Left lung (tissue), 14 donors: ENCODE measurements at places on chromosomes 16 and 17. TPM values are rescaled to one million over a fixed set of nuclear protein-coding genes. Genes with fewer than 3 reads are reported as not detected.
A peak's percentile ranks its signal among the peaks of the same experiment; 100 is the strongest.

DNA sequence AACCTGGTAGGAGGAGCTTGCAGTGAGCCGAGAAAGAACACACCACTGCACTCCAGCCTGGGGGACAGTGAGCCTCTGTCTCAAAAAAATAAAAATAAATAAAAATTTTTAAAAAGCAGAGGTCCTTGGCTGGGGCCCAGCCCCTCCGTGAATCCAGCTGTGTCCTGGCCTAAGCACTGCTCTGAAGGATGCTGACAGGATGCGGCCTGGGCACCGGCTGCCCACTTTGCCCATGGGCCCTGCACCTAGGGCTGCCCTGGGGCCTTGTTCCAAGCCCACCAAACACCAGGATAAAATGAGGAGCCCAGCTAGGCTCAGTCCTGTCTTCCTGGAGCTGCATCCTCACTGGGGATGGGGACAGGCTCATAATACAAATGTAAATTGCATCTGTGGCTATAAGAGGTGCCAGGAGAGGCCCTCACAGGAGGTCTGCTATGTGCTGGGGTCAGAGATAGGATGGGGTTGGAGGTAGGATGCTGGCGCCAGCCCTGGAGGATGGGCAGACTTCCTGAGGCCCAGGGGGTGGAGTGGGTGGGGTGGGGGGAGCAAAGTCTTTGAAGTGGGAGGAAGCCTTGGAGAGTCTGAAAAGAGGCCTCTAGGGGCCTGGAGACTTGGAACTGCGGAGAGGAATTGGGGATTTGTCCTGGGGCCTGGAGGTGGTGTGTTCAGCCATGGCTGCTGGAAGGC lies 6.2 kb downstream of the C16orf89 start:
- no peaks in the 10 kb centered on the region for H3K27me3 ChIP-seq
- DNase-seq = no peak
- no peaks in the 10 kb centered on the region for H3K4me1 ChIP-seq
- no peak overlapping the region for H3K4me3 ChIP-seq

- no peak for DNase-seq
- no peak overlapping the region for H3K4me3 ChIP-seq
- H3K27me3 ChIP-seq = no peaks in the 10 kb centered on the region
- H3K4me1 ChIP-seq = no peaks in the 10 kb centered on the region
- H3K36me3 ChIP-seq = no peaks in the 10 kb centered on the region
- no peak overlapping the region for H3K27ac ChIP-seq
These were observed 155.2 kb upstream of the C17orf78 start for GRCh38 chr17:37220607-37220953.

DNA sequence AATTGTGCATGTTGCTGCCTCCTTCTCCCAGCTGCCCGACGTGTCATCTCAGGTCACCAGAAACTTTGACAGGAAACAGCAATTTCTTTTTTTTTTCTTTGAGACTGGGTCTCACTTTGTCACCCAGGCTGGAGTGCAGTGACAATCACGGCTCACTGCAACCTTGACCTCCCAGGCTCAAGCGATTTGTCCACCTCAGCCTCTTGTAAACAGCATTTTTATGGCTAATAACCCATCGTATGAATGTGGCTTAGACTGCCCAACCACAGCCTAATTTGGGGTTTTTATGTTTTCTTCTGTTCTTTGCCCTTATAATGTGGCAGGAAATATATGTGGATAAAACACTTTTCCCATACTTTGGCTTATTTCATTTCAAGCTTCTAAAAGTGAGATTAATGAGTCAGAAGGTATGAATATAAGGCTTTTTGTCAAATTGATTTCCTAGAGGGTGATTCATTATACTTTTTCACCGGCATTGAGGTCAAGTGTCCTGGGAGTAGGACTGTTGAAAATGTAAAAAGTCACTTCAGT lies 31.0 kb upstream of the SLC5A10 start:
- H3K27me3 ChIP-seq = no peaks in the 10 kb centered on the region
- peaks cover 34% of the 10 kb centered on the region for H3K36me3 ChIP-seq
- H3K4me1 ChIP-seq = peaks cover 17% of the 10 kb centered on the region
- no peak overlapping the region for H3K4me3 ChIP-seq
- peak overlapping the region; percentile 20 for H3K27ac ChIP-seq

- H3K27me3 ChIP-seq = no peaks in the 10 kb centered on the region
- no peaks in the 10 kb centered on the region for H3K36me3 ChIP-seq
- H3K27ac ChIP-seq = no peak overlapping the region
- H3K4me1 ChIP-seq = no peaks in the 10 kb centered on the region
- no peak for DNase-seq
- no peak overlapping the region for H3K4me3 ChIP-seq
These were observed 36.4 kb downstream of the MAP2K6 start for GRCh38 chr17:69450918-69451317.

DNA sequence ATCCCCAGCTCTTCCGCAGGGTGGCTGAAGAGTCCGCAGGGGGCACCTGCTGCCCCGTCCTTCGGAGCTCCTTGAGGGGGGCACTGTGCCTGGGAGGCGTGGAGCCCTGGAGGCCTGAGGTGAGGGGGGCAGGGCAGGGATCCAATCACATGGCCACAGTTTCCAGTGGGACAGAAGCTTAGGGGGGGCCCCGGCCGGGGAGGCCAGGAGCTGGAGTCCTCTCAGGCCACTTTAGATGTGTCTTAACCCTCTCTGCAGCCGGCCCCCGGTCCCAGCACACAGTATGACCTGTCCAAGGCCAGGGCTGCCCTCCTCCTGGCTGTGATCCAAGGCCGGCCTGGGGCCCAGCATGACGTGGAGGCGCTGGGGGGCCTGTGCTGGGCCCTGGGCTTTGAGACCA lies 10.8 kb downstream of the ZNF213 start:
- H3K36me3 ChIP-seq = no peaks in the 10 kb centered on the region
- no peaks in the 10 kb centered on the region for H3K4me1 ChIP-seq
- no peaks in the 10 kb centered on the region for H3K27me3 ChIP-seq
- no peak for DNase-seq

- H3K27ac ChIP-seq = no peak within 1 kb of the TSS
- H3K36me3 ChIP-seq = no peaks in the 10 kb centered on the region
- no peak for DNase-seq
- H3K4me3 ChIP-seq = peak within 1 kb of the TSS; percentile 30
- peaks cover 75% of the 10 kb centered on the region for H3K27me3 ChIP-seq
- H3K4me1 ChIP-seq = peaks cover 12% of the 10 kb centered on the region
These were observed at the start of gene RPRML for GRCh38 chr17:46979147-46979863. RPRML (minus strand) TSS chr17:46979253; CDS start chr17:46979007, 246 bp downstream.

DNA sequence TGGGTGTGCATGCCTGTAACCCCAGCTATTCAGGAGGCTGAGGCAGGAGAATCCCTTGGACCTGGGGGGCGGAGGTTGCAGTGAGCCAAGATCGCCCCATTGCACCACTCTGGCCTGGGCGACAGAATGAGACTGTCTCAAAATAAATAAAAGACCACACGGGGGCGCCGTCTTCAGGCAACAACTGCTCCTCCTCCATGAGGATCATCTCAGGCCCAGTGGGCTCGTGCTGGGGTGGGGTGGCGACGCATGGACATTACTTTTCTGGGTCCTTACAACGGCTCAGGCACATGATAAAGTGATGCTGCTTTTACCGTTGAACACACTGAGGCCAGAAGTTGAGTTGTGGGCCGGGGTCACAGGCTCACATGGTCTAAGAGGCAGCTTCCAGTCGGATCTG lies 56.2 kb downstream of the PRMT7 start:
- no peaks in the 10 kb centered on the region for H3K27me3 ChIP-seq
- no peak overlapping the region for H3K27ac ChIP-seq
- DNase-seq = peak; percentile 70
- no peak overlapping the region for H3K4me3 ChIP-seq
- H3K36me3 ChIP-seq = no peaks in the 10 kb centered on the region
- peaks cover 2% of the 10 kb centered on the region for H3K4me1 ChIP-seq

DNA sequence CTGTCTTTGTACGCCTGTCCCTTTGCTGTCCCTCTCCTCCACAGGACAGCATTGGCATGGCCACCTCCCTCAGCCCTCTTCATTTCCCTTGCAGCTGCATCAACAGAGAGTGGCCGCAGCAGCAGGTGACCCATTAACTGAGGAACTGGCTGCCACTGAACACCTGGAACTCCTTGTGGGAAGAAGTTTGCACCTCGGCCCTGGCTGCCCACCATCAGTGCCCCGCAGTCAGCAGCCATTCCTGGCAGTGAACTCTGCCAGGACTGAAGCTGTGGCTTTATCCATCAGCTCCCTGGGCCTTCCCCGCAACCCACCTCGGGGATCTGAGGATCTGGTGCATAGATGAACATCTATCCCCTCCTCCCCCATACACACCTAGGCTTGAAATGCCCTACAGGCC lies 13.1 kb upstream of the RNF135 start:
- H3K4me1 ChIP-seq = peaks cover 92% of the 10 kb centered on the region
- H3K36me3 ChIP-seq = peaks cover 17% of the 10 kb centered on the region
- no peak overlapping the region for H3K4me3 ChIP-seq
- DNase-seq = no peak

- no peaks in the 10 kb centered on the region for H3K27me3 ChIP-seq
- H3K4me1 ChIP-seq = no peaks in the 10 kb centered on the region
- no peak overlapping the region for H3K27ac ChIP-seq
- no peak overlapping the region for H3K4me3 ChIP-seq
- no peak for DNase-seq
These were observed 1.9 kb upstream of the GGT6 start for GRCh38 chr17:4562015-4562969.

DNA sequence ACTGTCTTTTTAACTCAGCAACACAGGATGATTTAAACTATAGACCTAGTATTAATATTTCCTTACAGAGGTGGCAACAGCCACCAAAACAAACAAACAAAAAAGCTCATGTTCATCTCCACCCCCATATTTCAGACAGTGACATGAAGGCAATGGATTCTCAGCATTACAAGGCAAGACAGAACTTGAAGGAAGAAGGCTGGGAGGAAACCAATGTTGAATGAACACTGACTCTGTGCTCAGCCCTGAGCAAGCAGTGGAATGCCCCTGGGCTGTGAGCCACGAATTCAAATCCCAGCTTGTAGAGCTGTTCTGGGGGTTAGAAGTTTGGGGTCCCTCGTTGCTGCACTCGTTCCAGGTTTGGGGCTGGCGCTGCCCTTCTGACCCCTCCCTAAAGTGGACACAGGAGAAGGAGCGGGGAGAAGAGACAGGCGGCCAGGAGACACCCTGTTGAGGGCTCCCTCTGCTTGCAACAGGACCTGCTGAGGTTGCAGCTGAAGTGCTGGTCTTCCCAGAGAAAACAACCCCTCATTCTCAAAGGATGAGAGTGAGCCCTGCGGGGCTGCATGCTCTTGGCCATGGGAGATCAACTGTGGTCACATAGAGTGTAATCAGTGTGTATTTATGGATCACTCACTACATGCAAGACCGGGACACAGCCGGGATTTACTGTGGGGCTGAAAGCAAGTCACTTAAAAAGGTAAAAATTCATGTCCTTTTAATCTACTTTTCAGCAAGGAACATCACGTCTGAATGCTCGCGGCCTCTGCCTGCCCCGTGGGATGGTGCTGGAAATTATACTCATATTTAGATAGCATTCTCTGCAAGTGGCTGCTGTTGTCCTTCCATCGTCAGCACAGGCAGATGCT lies 34.3 kb downstream of the MYH3 start:
- no peak overlapping the region for H3K4me3 ChIP-seq
- no peaks in the 10 kb centered on the region for H3K36me3 ChIP-seq
- no peak overlapping the region for H3K27ac ChIP-seq
- no peaks in the 10 kb centered on the region for H3K27me3 ChIP-seq
- no peaks in the 10 kb centered on the region for H3K4me1 ChIP-seq
- DNase-seq = no peak

DNA sequence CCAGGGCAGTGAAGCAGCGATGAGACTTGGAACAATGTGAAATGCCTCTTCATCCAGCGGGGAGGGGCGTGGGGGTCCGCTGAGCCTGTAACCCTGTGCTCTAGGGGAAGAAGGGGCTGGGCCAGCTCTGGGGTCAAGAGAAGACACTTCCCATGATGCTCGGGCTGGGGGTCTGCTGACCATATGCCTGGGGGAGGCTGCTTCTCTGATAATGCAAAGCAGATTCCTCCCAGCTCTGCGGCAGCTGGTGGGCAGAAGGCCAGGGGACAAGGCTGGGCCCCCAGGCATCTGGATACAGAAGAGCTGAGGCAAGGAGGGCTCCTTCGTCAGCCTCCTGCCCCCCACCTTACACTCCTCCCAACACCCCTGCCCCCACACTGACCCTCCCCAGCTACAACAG lies 24.7 kb downstream of the NGFR start:
- no peak overlapping the region for H3K27ac ChIP-seq
- H3K36me3 ChIP-seq = no peaks in the 10 kb centered on the region
- H3K4me1 ChIP-seq = peaks cover 25% of the 10 kb centered on the region
- no peaks in the 10 kb centered on the region for H3K27me3 ChIP-seq
- H3K4me3 ChIP-seq = no peak overlapping the region
- no peak for DNase-seq

DNA sequence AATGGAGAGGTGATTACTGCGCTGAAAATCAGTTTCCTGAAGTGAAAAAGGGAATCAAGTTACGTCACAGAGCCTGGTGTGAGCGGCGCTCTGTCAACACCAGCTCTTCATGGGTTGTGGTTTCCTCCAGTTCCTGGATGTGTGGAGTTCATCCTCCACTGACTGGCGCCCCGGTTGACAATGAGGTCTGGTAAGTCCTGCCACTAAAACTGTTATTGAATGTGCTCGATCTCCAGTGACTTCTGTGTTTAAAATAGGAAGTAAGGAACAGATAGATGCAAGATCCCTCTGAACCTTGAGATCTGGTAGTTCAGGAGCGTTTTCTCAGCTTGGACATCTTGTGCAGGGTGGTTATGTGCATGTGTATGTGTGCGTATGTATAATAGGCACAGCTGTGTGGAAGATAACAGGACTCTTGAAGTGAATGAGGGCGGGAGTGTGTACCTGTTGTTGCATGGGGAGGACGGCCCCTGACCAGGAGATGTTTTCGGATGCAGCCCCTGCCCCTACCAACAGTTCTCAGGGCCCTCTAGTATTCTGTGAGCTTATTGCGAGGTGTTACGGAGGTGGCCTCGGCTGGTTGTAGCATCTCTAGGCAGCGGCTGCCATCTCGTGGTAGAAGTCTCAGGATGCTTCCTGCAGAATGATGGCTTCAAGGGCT lies 22.0 kb upstream of the GOT2 start:
- H3K27ac ChIP-seq = no peak overlapping the region
- H3K4me1 ChIP-seq = peaks cover 6% of the 10 kb centered on the region
- no peaks in the 10 kb centered on the region for H3K36me3 ChIP-seq
- peak; percentile 47 for DNase-seq
- no peaks in the 10 kb centered on the region for H3K27me3 ChIP-seq
- no peak overlapping the region for H3K4me3 ChIP-seq

DNA sequence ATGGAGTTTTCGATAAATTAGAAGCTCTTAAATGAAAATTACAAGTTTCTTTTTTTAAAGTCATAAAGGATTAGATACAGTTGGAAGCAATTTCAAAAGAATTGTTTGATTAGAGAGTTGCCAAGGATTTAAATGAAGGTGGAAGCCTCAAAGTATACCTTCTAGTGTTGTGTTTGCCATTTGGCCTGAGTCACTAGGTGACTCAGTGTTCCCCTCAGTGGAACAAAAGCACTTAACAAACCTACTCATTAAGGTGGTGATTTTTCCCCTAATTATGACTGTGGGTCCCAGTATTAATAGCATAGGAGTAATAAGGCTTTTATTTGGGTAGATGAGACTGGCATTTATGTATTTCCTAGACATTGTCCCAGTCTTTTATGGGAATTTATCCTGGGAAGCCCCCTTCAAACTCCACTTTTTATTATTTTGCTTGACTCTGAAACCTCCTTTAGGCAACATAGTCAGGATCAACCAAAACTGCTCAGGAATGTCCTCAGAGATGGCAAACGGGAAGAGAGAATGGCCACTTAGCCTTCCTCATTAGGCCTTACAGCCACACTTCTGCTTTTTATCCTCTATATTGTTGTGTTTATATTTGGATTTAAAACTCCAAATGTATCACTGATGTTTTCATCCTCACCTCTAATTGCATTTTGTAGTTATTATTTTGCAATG lies 161.0 kb downstream of the FTO start:
- DNase-seq = no peak
- H3K36me3 ChIP-seq = no peaks in the 10 kb centered on the region
- H3K4me3 ChIP-seq = no peak overlapping the region
- peak overlapping the region; percentile 80 for H3K27ac ChIP-seq
- no peaks in the 10 kb centered on the region for H3K4me1 ChIP-seq
- H3K27me3 ChIP-seq = no peaks in the 10 kb centered on the region

ABCA8 gene
- 74.8 TPM for polyA plus RNA-seq

PNMT gene
- 2.0 TPM for polyA plus RNA-seq

KRT36 gene
- polyA plus RNA-seq = not detected

CFAP97D1 gene
- 0.06 TPM for polyA plus RNA-seq
